ENCODE measurements at places on chromosomes 5 and 9.
A peak's percentile ranks its signal among the peaks of the same experiment; 100 is the strongest.

DNA sequence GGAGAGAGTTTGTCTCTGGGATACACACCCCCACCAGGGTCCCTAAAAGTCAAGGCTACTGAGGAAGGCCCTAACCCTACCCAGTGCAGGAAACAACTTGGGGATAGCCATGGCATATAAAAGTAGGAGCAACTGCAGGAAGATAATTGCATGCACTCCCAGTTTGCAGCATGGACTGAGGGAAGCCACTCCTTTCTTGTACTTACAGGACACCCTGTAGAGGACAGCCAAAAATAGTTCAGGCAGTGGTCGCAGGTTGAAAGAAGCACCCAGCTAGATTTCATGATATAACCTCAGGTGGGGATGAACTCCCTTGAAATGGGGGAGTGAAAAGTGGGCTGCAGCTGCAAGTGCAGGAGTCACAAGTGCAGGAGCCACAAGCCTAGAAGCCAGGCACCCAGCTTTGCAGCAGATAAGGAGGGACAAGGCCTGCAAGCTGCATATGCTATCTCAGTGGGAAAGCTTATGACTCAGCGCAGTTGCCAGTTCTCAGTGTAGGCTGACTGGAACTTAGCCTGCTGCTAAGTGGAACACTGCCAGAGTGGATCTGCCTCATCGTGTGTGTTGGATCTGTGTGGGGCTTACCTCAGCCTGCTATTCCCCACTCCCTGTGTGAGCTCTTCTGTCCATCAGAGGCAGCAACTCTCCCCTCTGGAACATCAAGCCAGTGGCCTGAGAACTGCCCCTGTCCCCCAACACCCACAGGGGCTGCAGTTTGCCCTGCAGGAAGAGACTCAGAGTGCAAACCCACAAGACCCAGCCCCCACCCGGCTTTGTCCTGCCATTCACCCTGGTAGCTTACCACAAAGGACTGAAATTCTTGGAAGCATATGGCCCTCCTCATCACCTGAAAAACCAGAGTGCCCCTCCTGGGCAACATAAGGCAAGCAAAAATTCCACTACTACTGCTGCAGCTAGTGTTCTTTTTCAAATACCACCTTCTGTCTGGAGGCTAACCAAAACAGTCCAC, 42.7 kb downstream of the CYLC2 start:
- DNase-seq = peak; percentile 5

DNA sequence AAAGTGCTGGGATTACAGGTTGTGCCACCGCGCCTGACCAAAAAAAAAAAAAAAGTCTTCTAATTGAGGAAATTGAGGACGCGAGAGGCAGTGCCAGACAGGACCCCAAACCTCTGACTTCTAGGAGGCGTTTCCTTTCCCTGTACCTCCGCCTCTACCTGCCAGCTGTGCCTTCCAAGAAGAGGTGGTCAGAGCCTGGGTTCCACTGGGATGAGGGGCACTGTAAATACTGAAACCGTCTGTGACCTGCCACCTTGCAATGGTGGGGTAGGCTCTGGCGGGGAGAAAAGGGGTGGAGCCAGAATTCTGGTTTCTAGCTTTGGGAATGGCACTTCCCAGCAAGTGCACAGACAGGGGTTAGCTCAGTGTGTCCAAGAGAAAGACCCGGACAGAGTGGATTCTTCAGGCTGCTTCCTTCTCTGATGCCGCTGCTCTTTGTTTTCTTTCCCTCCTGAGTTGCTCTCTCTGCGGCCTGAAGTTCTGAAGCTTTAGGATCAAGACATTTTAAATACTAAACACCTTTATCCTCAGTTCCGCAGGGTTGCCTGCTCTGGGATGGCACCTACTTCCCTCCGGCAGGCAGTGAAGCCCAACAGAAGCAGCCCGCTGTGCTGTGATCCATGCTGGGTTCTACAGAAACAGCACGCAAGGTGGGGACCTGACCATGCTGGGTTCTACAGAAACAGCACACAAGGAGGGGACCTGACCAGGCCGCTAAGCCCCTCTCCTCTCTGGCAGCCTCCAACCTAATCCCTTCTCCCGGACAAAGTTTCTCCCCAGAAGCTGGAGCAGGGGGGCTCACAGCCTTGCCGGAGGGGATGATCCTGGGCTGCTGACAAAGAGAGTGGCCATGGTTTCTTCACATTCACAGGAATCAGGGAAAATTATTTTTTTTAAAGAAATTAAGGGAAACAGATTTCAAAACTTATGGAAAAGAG, 65.2 kb downstream of the OTULIN start:
- no peak for DNase-seq

DNA sequence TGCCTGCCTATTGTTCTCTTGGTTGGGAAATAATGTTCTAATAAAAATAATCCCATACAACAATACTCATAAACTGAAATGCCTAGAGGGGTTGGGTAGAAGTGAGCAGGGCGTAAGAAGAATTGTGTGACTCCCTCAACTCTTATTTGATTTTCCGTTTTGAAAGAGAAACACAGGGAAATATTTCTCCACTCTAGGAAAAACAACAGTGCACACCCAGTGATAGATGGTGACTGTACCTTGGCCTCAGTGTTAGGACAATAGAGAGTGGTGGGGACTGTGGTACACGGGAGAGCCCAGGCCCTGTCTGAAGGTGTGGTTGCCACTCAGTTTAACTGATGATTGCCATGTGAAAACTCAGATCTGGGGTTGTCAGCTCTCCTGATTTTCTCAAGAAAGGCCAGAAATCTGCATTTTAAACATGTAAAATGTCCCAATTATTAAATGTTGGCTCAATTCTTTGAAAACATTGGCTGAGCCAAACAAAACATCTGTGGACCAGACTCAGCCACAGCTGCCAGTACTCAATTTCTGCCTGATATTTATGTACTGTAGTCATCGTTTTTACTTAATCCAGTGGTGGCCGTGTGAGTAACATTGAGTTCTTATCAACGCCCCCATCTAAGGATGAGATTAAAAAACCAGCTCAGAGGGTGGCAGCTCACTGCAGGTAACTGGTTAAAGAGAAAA, 103.8 kb upstream of the ZNF618 start:
- DNase-seq = peak; percentile 68

DNA sequence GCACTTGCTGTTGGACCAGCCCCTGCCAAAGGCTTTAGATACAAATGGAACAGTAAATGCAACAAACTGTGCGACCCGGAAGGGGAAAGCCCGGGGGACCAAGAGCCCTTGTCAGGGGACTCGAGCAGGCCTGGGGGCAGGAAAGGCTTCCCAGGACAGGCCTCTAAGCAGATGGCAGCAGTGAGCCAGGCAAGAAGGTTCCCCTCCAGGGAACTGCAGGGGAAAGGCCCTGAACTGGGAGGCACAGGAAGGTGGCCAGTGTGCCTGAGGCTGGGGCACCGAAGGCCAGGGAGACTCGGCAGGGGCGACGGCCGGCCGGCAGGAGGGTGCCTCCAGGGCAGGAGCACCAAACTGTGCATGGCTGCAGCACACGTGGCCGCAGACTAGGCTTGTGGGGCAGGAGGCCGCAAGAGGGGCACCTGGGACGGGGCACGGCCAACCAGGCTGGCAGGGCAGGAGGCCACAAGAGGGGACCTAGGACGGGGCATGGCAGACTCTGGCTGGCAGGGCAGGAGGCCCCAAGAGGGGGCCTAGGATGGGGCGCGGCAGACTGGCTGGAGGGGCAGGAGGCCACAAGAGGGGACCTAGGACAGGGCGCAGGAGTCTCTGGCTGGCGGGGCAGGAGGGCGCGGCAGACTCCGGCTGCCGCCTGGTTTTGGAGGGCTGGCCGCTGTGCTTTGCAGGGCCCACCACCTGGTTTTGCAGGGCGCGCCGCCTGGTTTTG, 10.0 kb downstream of the VAV2 start:
- no peak for DNase-seq

- peak; percentile 72 for DNase-seq
These were observed 118.0 kb downstream of the ESM1 start for GRCh38 chr5:54867310-54867944.

GRCh38 chr9:126454215-126454614, 127.6 kb downstream of the MVB12B start:
- no peak for DNase-seq

- no peak for DNase-seq
These were observed 169.5 kb upstream of the IER5L start for GRCh38 chr9:129347316-129348120.

DNA sequence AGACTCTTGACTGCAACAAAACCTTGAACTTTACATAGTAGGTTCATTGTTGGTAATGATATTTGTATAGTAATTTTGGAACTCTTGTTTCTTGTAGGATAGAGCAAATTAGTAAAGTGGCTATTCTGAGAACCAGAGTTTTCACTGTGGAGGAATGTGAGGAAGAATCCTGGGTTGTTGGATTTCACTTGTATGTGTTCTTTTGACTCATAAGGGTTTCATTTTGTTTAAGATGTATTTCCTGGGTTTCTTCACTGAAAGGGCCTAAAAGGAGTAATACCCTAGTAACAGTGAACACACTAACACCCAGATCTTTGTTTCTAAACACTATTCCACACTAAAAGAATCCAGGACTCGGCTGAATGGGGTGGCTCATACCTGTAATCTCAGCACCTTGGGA, 20.1 kb downstream of the TTC1 start:
- no peak for DNase-seq

- DNase-seq = no peak
These were observed 168.6 kb downstream of the FGF18 start for GRCh38 chr5:171588046-171588445.

DNA sequence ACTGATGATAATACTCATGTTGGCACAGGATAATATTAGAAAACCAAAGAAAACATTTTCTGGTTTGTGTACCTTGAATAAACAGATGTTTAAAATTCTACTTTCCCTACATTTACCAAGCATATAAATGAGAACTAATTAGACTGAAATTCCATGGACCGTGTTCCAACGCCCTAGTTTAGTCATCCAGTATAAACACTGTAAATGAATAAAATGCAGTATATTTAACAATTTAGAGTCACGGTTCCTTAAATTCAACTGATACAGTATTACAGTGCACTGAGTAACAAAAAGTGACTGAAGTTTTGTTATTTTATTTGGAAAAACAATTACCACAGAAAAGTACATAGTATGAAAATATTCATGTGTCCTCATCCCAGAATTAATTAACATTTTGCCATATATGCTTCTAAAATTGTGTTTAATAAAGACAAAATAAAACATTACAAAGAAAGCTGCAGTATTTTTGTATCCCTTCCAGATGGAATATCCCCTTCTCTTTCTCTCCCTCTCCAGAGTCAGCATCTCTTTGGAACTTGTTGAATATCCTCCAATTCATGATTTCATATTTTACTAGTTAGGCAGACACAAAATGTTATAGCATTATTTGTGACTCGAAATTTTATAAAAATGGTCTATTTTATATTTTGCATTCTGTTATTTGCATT, 112.5 kb downstream of the HMHB1 start:
- peak; percentile 24 for DNase-seq

GRCh38 chr9:16202221-16202620, 649.4 kb downstream of the CCDC171 start:
- peak; percentile 48 for DNase-seq

- DNase-seq = peak; percentile 77
These were observed 388.0 kb upstream of the ZNF608 start for GRCh38 chr5:125134216-125135081.

DNA sequence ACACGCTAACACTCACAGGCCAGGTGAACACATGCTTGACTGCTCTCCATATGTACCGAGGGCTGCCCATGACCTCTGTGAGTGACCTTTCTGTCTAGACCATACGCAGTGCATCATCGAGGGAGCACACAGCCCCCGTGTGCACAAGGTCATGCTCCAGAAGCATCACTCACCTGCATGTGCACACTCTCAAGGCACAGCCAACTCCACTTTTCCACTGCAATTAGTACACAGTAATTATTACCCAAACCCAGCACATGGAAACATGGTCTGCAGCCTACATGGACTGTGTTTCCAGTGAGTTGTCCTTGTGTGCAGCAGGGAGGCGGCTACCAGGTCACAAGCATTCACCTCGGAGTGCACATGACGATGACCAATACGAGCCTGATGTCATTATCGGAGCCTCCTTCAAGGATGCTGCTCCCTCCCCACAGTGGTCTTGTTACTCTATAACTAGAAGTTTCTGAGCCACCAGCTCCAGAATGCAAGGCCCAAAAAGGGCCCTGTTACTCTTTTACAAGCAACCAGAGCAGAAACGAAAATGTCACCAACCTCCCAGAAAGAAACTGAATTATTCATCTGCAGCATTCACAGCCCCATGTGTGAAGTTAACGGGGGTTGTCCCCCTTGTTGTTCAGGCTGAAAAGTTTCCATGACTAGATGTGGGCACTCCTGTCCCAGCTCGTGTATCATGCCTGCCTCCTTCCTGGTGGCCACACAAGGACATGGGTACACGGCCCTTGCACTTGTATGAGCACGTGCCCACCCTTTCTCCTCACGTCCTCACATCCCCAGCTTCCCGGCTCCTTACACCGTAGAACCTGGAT, 31.2 kb downstream of the SEMA4D start:
- no peak for DNase-seq

- DNase-seq = no peak
These were observed 477.5 kb downstream of the PDE4D start for GRCh38 chr5:59416026-59416425.

DNA sequence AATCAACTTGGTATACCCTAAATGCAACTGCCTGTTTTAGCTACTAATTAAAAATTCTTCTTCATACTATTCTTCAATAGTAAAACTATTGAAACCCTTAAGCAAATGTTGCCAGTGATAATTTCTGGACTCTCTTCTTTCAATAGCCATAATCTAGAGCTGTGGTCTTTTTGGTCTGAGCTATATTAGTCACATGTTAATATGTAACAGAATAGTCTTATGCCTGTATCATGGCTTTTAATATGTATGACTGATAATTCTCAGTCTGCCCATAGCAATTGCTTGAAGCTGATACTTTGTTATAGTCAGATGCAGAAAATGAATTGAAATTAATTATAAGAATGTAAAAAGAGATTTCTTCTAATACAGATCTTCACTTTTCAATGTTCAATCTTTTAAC, 1871.9 kb upstream of the CDH6 start:
- DNase-seq = no peak

DNA sequence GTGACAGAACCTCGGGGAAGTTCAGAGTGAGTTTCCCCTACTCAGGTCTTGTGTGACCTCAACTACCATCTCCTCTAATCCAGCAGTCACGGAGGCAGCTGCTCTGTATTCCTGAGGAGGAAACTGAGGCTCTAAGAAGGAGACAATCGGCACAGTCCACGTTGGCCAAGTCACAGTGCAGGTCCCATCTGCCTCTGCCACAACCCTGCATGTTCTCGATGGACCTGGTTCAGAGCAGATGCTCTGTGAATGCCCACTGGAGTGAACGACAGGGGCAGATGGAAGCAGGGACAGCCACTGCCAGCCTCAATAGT, 722 bp upstream of the ERGIC1 start:
- DNase-seq = no peak

DNA sequence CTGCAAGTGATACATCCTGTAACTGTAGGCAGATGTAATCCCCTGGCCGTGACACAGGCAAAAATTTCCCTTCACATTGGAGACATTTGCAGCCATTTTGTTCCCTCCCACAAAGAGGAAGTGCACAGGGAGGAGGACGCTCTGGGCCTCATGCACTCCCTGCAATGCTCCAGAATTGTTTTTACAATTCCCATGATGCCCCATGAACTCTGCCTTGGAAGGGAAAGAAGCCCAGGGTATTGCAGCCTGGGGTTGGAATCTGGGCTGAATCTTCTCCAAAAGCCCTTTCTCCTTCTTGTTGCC, 491.7 kb downstream of the CCDC171 start:
- no peak for DNase-seq

- peak; percentile 94 for DNase-seq
These were observed 41.2 kb downstream of the SLC22A5 start for GRCh38 chr5:132410451-132411303.

- DNase-seq = no peak
These were observed 31.3 kb downstream of the TMEM174 start for GRCh38 chr5:73204332-73204731.

GRCh38 chr9:89080193-89080592, 88.9 kb downstream of the S1PR3 start:
- DNase-seq = no peak

- no peak for DNase-seq
These were observed 14.4 kb downstream of the CCNI2 start for GRCh38 chr5:132761321-132762240.

Data from astrocyte of the hippocampus (primary cell).